ENCODE measurements at places on chromosomes 6 and 20.

DNA sequence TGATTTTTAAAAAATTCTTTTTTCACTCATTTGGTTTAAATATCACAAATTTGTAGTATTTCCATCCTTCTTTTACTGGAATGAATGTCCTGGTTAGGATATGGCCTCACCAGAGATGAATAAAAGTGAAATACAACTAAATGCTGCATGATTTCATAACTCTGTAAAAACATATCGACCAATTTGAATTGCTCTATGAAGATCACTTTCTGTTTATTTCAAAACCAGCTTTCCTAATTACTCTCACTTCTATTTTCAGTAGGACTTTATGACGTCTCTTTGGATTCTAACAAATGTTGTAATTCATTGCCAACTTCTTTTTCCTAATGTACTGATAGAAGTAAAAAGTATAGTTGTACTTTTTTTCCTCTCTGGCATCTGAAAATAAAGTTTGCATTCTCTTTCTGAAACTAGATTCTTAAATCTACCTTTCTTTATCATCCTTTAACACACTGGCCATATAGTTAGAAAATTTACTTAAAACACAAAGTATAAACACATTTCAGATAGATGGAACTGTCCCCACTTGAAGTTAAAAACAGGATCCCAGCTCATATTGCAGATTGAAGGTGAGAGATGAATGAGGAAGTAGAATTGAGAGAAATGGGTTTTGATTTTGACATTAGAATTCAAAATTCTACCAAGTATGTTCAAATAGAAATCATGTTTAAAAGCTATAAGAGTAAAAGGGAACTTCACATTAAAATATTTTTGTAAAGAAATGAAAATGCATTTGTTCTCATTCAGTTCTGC lies 40.3 kb upstream of the IL20RA start:
- DNase-seq: no peak

DNA sequence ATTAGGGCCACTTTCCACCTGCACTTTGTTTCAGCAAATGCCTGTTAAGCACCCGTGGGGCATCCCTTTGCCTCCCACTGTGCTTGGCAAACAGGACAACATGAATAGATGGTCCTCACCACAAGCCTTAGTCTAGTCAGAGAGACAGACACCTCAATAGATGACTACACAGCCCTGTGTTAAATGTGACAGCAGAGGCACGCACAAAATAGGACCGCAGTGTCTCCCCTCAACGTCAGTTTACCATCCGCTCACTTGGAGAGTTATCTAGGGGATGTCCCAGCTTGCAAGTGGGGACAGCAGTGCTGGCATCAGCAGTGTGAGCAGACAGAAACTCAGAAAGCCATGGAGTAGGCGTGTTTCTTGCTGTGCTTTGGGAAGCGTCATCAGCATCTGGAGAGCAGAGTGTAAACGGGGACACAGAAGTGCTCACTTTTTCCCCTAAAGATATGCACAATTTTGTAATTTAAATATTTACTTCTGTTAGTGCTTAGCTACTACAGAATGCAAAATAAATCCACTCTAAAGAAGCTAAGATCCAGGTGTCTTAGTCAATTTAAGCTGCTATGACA lies 66.0 kb upstream of the TXNDC5 start:
- no peak for DNase-seq

GRCh38 chr6:121008553-121008952 lies 325.7 kb downstream of the TBC1D32 start:
- no peak for DNase-seq

- DNase-seq: peak; percentile 24
These were observed 295.3 kb downstream of the PRL start for GRCh38 chr6:22001396-22002027.

- peak; percentile 39 for DNase-seq
These were observed 32.3 kb downstream of the YTHDF1 start for GRCh38 chr20:63183422-63184146.
